Activated CD4-positive, alpha-beta T cell treated with anti-CD3 and anti-CD28 coated beads, Interleukin-2, amount 50 U/mL, for 4 hours (primary cell): ENCODE measurements at places on chromosomes 6 and 20.

DNA sequence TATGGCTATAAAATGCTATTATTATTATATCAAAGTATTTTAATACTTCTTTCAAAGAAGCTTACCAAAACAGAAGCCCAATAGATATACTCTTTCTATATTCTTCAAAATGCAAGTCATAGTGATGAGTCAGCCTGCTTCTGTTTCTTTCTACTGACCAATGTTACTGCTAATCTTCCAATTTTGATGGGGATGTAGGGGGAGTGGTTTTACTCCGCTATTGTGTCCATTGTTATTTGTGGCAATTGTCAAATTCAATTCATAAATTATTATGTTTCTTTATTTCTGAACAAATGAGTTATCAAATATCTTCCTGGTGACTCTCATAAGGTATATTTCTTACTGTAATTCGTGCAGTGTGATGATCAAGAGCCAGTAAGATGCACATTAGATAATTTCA, 221.5 kb upstream of the DEFB112 start:
- DNase-seq: no peak

DNA sequence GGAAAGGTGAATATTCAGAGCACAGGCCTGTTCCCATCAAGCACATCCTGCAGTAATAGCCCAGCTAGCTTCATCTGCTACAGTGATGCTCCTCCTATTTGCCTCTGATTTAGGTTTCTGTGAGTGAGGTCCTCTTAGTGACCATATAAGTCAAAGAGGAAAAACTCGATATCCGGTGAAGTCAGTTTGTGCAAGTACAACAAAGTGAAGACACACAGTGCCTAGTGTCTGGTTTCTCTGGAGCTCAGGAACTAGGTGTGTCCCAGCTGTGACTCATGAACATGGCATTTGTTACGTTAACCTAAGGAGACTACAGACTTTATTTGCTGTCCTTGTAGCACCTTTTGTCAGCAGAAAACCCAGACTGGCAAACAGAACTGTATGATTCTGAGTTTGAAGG, 33.9 kb downstream of the EDN1 start:
- no peak for DNase-seq

GRCh38 chr6:168088161-168089053, 9.4 kb upstream of the FRMD1 start:
- DNase-seq: no peak

DNA sequence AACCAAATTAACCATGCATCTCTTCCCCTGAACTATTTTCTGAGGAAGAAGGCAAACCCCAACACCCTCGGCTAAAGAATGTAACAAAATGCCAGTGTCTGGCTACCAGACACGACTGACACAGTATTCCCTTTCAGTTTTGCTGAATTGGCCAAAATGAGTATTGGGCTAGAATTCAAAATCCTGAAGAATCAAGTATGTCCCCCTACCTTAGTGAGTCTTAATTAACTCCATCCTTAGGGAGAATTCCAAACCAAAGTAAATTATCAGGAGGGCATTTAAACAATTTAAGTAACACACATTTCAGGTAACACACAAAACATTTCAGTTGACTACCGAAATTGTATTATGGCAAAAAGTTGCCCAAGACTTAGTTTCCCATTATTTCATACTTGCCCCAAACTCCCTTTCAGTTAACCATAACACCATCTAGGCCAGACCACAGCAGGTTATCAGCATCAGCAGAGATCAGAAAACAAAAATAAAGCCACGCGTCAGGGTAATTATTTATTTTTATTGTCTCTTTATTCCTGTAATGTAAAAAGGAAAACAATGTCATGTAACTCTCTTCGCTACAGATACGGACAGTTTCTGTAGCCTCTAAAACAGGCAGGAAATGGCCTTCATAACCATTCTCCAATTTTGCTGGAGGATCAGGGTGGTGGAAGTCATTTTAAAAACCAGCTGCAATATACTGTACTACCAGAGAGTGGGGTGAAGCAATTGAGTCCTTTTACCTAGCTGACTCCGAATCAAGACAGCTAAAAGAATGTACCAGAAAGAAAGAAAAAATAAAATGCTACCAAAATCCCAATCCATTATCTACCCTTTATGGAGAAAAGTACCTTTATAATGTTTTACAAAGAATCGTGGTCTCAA, 1.9 kb downstream of the SNX5 start:
- DNase-seq: no peak

DNA sequence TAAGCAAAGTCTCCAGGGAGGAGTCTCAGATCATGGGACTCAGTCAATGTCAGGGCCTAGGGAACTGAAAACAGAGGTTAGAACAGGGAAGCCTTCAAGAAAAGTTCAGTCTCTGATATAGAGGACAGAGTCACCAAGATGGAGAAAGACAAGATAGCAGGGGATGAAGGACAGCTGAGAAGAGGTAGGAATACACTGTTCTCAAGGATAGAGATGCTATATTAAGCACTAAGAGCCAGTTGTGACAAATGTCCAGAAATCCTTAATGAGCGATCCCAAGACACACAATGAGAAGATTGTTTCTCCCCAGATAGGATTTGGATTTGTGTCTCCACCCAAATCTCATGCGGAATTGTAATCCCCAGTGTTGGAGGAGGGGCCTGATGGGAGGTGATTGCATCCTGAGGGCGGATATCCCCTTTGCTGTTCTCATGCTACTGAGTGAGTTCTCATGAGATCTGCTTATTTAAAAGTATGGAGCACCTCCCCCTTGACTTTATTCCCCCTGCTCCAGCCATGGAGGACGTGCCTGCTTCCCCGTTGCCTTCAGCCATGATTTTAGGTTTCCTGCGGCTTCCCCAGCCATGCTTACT, 168.2 kb downstream of the AKAP7 start:
- no peak for DNase-seq
